ENCODE measurements at places on chromosomes 4 and X.

- DNase-seq: no peak
These were observed 1.2 kb downstream of the CXCL3 start for GRCh38 chr4:74037076-74037955.

DNA sequence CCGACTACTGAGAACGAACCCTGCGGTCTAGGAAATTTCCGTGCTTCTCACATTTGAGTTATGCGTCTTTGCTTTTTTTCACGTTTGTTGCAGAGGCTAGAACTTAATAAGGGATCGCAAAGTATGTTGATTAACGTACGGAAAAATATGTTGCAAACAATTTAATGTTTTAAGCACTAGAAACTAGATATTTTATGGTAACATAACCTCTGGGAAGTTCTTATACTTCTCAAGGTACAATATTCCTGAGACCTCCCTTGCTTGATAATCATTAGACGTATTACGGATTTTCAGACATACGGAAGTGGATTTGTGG, 639 bp upstream of the PRDM5 start:
- no peak for DNase-seq

- no peak for DNase-seq
These were observed 389.9 kb upstream of the EMCN start for GRCh38 chr4:100907465-100908454.

DNA sequence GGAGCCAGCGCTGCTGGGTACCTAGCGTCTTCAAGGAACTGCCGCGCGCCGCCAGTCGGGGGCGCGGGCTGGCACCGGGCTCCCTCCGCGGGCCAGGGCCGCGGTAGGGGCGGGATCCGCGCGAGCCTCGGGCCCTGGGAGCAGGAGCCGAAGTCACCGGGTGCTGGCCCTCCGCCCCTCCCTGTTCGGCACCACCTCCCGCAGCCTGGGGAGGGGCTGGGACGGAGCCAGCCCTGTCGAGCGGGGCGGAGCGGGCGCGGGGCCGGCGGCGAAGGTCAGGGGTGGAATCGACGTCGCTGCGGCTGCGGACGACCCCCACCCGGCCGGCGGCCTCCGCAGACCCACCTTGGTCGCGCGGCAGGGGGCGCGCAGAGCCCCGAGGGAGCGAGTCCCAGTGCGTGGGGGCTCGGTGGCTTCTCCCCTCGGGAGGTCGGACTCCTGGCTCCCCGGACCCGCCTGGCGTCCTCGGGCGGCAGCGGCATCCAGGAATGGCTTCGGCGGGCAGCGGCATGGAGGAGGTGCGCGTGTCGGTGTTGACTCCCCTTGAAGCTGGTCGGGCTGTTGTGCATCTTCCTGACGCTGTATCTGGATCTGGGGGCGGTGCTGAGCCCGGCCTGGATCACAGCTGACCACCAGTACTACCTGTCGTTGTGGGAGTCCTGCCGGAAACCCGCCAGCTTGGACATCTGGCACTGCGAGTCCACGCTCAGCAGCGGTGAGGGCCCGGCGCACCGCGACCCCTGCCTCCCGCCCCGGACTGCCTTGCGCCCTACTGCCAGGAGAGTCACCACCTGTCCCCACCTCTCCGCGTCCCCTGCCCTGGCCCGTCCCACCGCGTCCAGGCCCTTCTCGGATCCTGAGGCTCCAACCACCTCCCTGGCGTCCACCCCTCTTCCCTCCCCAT, 50.5 kb upstream of the FAM47C start:
- no peak for DNase-seq

GRCh38 chr4:72966652-72967051, 102.9 kb downstream of the COX18 start:
- no peak for DNase-seq

DNA sequence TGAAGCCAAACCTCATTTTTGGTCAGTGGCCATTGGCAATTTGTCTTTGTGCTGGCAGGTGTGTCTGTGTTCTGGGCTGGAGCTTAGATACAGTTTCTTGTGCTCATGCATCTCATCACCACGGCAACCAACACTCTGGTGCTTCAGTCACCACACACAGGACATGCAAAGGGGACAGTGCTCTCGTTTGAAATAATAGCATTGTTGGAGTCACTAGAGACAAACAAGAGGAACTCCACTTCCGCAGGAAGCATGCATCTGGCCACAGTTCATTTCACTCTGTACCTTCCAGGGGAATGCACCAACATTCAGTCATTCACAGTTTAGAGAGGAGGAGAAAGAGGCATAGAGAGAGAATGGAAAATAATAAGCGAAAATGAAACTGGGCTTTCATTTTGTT, 267.4 kb downstream of the ANK2 start:
- DNase-seq: no peak

GRCh38 chrX:114889481-114889880, 127.9 kb downstream of the IL13RA2 start:
- DNase-seq: no peak

DNA sequence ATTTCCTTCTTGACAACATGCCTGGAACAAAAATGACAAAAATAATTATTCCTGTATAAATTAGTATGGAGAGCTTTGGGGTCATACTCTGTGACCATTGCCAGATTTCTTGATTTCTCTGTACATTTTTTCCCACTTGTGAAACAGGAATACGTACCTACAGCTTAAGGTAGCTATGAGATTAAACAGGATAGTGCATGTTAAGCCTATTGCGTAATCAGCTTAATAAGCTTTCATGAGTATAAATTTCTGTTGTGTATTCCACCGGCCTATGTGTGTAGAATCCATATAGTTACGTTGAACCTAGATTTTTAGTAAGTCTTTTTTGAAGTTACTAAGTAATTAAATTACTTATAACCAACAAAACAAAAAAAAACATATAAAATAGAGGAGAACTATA, 334.9 kb downstream of the DCTD start:
- DNase-seq: no peak

- no peak for DNase-seq
These were observed 671.1 kb downstream of the FAT4 start for GRCh38 chr4:125985856-125986255.

DNA sequence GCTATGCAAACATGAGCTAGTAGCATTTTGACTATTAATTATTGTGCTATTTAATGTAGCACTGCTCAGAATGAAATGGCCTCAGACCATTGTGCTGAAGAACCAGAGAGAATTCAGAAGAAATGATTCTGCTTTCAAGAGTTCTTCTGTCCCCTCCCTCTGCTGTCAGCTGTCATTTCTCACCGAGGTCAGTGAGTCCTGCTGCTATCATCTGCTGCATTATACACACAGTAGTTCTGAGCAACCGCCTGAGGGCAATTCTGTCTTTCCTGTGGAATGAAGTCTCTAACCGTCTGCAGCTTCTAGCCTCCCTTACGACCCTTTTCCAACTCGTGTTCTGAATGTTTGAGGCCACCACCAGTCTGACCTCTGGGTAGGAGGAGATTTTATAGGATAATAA, 249.4 kb downstream of the HNRNPD start:
- no peak for DNase-seq

GRCh38 chrX:54042609-54043021, 1.7 kb downstream of the PHF8 start:
- peak; percentile 1 for DNase-seq
